ENCODE measurements at places on chromosomes 12 and 14.

- H3K4me3 ChIP-seq = no peak overlapping the region
- no peaks in the 10 kb centered on the region for H3K4me1 ChIP-seq
- no peaks in the 10 kb centered on the region for H3K27me3 ChIP-seq
- H3K36me3 ChIP-seq = peaks cover 11% of the 10 kb centered on the region
- no peak for DNase-seq
Measured at GRCh38 chr14:105465209-105466031, 9.2 kb upstream of the CRIP2 start.

DNA sequence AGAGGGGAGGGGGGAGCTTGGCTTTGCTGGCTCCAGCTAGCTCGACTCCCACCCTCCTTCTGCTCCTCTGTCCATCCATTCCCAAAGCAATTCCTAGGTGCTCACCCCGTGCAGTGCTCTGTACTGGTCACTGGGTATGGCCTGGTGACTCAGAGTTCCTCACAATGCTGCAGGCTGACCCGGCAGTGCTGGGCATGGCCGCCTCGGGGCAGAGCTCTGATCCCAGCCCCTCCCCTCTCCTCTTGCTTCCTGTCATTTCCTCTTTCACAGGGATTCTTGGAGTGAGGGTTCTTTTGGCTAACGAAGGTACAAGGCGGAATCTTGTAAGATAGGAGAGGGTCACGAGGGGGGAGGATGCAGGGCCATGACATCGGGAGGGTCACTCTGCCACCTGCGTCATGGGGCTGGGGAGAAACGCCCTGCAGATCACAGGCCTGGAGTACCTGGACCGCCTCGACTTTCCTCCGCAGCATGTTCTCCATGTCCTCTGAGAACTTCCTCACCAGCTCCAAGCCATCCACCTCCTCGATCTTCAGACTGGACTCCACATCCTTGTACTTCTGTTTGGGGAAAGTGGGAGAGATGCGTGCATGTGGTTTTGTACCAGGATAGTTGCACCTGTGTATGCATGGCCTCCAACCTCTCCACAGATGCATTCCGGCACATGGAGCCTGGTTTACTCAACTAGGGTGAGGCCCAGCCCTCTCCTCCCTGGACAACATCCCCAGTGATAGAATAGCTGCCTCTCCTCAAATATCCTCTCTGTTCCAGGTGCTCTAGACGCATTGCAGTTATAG lies 5.7 kb downstream of the CACNA2D4 start:
- H3K4me1 ChIP-seq = no peaks in the 10 kb centered on the region
- no peak for DNase-seq
- H3K4me3 ChIP-seq = no peak overlapping the region
- H3K36me3 ChIP-seq = no peaks in the 10 kb centered on the region
- H3K27me3 ChIP-seq = no peaks in the 10 kb centered on the region
- no peak overlapping the region for H3K27ac ChIP-seq

DNA sequence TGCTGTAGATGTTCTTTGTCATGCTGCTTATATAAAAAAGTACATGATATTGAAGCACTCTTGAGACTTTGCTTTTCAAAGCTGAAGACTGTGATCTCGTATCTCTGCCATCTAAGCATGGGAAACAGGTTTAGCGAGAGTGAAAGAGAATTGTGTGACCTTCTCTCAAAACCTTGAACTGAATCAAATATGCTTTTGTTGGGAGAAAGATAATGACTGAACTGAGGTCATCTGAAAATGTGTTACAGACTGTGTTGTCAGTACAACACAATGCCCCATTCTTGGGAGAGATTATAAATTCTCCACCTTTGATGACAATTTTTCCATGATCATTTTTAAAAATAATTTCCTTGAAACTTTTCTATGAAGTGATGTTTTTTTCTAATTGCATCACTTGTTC lies 272.1 kb upstream of the SEL1L start:
- H3K36me3 ChIP-seq = no peaks in the 10 kb centered on the region
- H3K4me3 ChIP-seq = no peak overlapping the region
- no peak for DNase-seq
- H3K27me3 ChIP-seq = no peaks in the 10 kb centered on the region
- peak overlapping the region; percentile 37 for H3K27ac ChIP-seq

DNA sequence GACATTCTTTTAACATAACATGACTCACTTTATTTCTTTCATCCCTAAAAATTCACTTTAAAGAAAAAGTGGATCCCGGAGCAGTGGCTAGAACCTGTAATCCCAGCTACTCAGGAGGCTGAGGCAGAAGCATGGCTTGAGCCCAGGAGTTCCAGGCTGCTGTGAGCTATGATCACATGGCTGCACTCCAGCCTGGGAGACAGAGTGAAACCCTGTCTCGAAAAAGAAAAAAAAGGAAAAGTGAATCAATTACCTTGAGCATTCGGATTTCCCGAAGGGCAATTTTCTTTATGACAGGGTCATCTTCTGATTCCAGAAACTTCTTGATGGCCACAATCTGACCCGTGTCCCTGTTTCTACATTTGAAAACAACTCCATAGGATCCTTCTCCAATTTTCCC lies 1.2 kb downstream of the CDKL1 start:
- H3K4me1 ChIP-seq = no peaks in the 10 kb centered on the region
- peak overlapping the region; percentile 85 for H3K4me3 ChIP-seq
- no peaks in the 10 kb centered on the region for H3K27me3 ChIP-seq
- peak; percentile 39 for DNase-seq

DNA sequence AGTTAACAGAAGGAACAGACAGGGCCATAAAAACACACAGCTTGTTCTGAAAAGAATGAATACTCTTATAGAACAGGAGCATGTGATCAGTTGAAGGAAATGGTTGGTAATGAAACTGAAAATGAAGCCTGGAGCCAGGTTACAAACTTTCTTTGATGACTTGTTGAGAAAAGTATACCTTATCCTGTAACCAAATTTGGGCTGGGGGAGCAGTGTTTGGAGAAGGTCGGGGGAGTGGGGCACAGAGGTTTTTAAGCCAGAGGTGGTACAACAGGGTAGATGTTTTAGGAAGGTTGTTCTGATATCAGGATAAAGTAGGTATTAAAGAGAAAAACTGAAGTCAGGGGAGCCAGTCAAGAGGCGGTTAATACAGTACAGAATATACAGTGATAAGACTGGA lies 8.2 kb downstream of the GOLT1B start:
- peaks cover 9% of the 10 kb centered on the region for H3K4me1 ChIP-seq
- H3K4me3 ChIP-seq = no peak overlapping the region
- no peak overlapping the region for H3K27ac ChIP-seq
- no peaks in the 10 kb centered on the region for H3K27me3 ChIP-seq
- H3K36me3 ChIP-seq = no peaks in the 10 kb centered on the region

DNA sequence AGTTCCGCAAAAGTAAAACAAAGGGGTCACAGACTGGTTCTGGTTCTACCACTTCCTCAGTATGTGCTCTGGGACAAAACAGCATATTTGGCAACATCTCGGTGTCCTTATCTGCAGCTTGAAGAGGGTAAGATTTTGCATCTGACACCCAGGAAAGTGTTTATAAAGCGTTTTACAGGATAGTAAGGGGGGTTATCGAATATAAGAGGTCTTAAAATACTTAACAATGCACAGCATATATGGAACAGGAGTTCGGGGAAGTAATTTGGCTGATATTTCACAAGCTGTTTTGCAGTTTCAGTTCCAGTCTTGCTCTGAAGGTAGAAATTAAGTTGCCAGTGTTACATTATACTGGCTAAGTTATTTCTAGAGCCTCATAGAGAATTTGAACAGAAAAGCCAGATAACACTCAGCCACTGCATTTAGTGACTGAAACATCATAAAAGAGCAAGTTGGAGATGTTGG lies 904 bp upstream of the MAP4K5 start:
- H3K4me1 ChIP-seq = no peaks in the 10 kb centered on the region
- no peaks in the 10 kb centered on the region for H3K27me3 ChIP-seq
- H3K36me3 ChIP-seq = no peaks in the 10 kb centered on the region
- DNase-seq = no peak
- no peak overlapping the region for H3K27ac ChIP-seq

DNA sequence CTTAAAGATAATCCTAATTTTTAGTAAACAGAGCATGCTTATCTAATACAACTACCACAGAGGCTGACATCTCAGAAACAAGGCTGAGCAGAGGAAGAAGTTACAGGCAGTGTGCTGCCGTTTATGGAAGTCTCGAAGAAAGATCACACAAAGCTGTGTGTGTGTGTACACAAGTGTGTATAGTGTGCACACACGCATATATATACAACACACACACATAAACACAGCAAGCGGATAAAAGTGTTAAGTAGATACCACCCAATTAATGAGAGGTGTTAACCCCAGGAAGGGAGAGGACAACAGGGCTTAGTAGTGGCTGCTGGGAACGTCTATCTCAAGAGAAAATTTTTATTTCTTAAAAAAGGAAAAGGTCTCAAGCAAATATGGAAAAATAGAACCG lies 15.3 kb downstream of the CCDC88C start:
- peak overlapping the region; percentile 46 for H3K27ac ChIP-seq
- no peaks in the 10 kb centered on the region for H3K36me3 ChIP-seq
- DNase-seq = no peak
- H3K4me3 ChIP-seq = no peak overlapping the region

DNA sequence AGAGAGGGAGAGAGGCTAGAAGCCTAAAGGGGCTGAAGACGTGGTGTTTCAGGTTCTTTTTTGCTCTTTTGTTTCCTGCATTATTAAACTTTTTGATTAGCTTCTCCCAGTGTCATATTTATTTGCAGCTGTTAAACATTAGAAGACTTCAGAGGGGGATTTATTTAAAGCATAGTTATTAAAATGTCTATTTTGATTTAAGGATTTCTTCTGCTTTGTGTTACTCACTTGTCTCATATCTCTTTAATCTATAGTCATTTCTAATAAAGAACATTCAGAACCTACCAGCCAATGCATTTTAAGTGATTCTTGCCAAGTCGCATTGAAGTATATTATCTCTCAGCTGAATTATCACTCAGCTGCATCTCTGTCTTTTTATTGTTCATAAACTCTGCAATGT lies 152.0 kb upstream of the DYRK2 start:
- no peaks in the 10 kb centered on the region for H3K27me3 ChIP-seq
- H3K36me3 ChIP-seq = no peaks in the 10 kb centered on the region
- peaks cover 4% of the 10 kb centered on the region for H3K4me1 ChIP-seq
- DNase-seq = no peak
- no peak overlapping the region for H3K27ac ChIP-seq

- no peak overlapping the region for H3K27ac ChIP-seq
- no peaks in the 10 kb centered on the region for H3K27me3 ChIP-seq
- DNase-seq = no peak
- H3K4me1 ChIP-seq = no peaks in the 10 kb centered on the region
- no peak overlapping the region for H3K4me3 ChIP-seq
Measured at GRCh38 chr12:54692353-54692752, 44.2 kb upstream of the DCD start.

- DNase-seq = no peak
- H3K4me1 ChIP-seq = no peaks in the 10 kb centered on the region
- no peaks in the 10 kb centered on the region for H3K27me3 ChIP-seq
- H3K36me3 ChIP-seq = no peaks in the 10 kb centered on the region
Measured at GRCh38 chr12:10320643-10321042, 13.0 kb downstream of the KLRD1 start.

DNA sequence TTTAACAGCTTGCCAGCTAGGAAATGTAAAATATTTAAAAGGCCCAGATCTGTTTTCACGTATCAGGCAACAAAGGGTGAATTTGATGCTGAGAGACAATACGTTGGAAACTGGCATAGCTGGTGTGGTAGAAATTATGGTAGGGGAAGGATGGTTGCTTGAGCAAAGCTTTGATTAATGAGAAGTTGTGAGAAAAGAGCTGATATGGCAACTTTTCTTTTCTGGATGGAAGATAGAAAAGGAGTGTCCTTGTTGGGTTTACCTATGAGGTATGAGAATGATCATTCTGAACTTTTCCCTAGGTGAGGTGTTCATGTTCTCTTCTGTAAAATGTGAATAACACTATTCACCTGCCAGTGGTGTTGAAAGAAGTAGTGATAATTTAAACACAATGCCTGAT lies 34.2 kb downstream of the ZNF641 start:
- no peaks in the 10 kb centered on the region for H3K36me3 ChIP-seq
- no peaks in the 10 kb centered on the region for H3K27me3 ChIP-seq
- no peak overlapping the region for H3K27ac ChIP-seq
- H3K4me1 ChIP-seq = no peaks in the 10 kb centered on the region

DNA sequence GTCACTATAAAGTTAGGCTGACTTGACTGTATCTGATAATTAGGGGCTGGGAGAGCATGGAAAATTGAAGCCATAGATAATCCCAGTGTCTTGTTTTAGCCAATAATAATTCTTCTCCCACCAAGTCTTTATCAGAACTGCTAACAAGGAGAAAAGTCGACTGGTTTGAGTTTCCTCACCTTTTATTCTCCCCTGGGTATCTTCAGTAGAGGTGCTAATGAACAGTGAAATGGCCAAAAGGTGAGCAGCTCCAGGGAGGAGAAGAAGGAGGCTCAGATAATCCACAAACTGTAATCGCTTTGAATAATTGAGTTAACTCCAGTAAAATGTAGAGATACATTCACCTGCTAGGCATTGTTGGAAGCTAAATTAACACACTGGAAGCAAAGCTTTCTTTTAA lies 72.6 kb downstream of the ETV6 start:
- peaks cover 27% of the 10 kb centered on the region for H3K4me1 ChIP-seq
- H3K27ac ChIP-seq = no peak overlapping the region
- no peak overlapping the region for H3K4me3 ChIP-seq
- H3K36me3 ChIP-seq = no peaks in the 10 kb centered on the region

GRCh38 chr14:64573109-64573508 lies 23.3 kb downstream of the PPP1R36 start:
- H3K27me3 ChIP-seq = no peaks in the 10 kb centered on the region
- no peaks in the 10 kb centered on the region for H3K4me1 ChIP-seq
- no peaks in the 10 kb centered on the region for H3K36me3 ChIP-seq

DNA sequence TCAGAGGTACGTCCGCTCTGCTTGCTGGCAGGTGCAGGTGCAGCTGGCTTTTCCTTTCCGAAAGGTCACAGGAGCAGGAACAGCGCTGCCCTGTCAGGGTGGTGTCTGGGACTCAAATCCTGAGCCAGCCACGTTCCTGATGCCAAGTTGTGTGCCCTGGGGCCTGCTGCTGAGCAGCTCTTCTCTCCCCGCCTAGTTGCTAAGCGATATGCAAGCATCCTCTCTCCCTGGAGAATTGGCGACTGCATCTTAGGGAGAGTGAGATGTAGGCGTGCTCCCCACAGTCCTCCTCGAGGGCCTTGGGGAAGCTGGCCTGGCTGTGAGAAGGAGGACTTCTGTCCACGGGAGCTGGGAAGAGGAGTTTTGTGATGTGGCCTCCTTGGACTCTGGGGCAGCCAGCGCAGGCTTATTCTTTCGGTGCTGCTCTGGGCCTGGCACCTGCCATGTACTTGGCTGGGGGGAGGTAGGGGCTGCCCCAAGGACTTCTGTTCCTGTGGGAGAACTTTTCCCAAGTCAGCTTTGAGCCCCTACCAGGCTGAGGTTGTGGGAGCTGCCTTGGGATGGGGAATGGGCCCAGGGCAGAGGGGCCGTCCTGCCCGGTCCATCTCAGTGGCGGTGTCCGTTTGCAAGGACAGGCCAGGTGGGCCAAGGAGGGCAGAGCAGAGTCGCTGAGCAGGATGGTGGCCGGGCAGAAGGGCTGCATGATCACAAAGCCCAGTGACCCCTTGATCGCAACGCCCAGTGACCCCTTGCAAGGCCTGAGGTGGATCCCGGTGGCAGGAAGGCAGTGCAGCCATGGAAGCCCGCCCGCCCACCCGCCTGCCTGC lies 183.5 kb downstream of the ADGRD1 start:
- no peaks in the 10 kb centered on the region for H3K27me3 ChIP-seq
- H3K27ac ChIP-seq = no peak overlapping the region
- no peak overlapping the region for H3K4me3 ChIP-seq
- DNase-seq = no peak
- H3K4me1 ChIP-seq = no peaks in the 10 kb centered on the region
- H3K36me3 ChIP-seq = no peaks in the 10 kb centered on the region
